ENCODE measurements at places on chromosomes 4 and X.

GRCh38 chr4:21013501-21013900 is 313.2 kb downstream of the PACRGL start:
- DNase-seq = no peak

- no peak for DNase-seq
Measured at GRCh38 chr4:147839200-147839599, 107.3 kb downstream of the ARHGAP10 start.

DNA sequence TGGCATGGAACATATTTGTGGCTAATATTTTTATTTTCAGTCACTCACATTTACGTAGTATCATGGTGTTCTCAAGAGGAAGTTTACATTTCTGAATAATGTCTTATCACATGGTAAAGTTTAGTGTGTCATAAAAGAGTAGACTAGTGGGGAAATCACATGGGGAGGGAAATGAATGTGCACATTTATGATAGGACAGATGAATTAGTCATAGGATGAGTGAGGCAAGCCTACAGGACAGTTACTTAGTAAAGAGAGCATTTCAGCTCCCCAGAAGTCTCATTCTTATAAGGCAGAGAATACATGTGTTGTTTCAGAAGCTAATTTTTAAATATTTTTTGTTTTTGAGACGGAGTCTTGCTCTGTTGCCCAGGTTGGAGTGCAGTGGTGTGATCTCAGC is 6.2 kb downstream of the GK start:
- DNase-seq = no peak

DNA sequence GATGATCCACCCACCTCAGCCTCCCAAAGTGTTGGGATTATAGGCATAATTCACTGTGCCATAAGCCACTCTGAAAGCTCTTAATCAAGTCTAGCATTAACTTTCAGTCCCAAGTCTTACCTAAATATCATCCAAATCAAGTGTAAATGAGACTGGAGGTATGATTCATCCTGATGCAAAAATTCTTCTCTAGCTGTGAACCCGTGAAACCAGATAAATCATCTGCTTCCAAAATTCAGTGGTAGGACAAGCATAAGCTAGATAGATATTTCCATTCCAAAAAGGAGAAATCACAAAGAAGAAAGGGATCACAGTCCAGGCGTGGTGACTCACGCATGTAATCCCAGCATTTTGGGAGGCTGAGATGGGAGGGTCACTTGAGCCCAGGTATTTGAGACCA is 8.8 kb upstream of the TBC1D25 start:
- no peak for DNase-seq

GRCh38 chr4:120524237-120524636 is 398.3 kb downstream of the PRDM5 start:
- no peak for DNase-seq

GRCh38 chrX:70026851-70027200 is 22.9 kb downstream of the AWAT2 start:
- DNase-seq = no peak

GRCh38 chr4:71366766-71367165 is 27.9 kb downstream of the SLC4A4 start:
- no peak for DNase-seq

DNA sequence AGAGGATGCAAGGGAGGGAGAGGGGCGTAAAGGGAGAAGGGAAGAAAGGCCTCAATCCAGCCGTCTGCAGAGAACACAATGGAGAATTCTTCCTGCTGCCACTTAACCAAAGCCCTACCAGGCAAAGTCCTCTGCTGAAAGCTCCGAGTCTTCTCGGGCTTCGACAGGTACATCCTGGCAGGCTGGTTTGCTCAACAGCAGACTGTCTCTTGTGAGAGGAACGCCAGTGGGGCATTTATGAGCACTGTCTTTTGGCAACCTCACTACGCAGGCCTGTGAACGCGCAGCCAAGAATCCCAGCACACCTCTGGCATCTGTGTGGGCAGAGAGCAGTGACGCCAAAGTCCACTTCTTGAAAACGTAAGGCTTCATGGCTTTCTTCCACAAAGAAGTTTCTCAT is 207.5 kb upstream of the FAM9B start:
- DNase-seq = no peak

GRCh38 chr4:85061974-85062373 is 95.5 kb upstream of the WDFY3 start:
- no peak for DNase-seq

All from HuH-7 (cell line).